ENCODE measurements at places on chromosomes 16 and 17. TPM values are rescaled to one million over a fixed set of nuclear protein-coding genes. Genes with fewer than 3 reads are reported as not detected.

Gene PHLPP2
- 7.4 TPM for total RNA-seq

GRCh38 chr17:62791235-62791734, 16.8 kb downstream of the MARCHF10 start:
- DNase-seq = no peak

Gene MYH11
- 206 TPM for total RNA-seq

- DNase-seq = no peak
These were observed 450.7 kb upstream of the CCL2 start for GRCh38 chr17:33804401-33804800.

GRCh38 chr16:86970279-86970678, 346.9 kb downstream of the C16orf95 start:
- DNase-seq = no peak

DNA sequence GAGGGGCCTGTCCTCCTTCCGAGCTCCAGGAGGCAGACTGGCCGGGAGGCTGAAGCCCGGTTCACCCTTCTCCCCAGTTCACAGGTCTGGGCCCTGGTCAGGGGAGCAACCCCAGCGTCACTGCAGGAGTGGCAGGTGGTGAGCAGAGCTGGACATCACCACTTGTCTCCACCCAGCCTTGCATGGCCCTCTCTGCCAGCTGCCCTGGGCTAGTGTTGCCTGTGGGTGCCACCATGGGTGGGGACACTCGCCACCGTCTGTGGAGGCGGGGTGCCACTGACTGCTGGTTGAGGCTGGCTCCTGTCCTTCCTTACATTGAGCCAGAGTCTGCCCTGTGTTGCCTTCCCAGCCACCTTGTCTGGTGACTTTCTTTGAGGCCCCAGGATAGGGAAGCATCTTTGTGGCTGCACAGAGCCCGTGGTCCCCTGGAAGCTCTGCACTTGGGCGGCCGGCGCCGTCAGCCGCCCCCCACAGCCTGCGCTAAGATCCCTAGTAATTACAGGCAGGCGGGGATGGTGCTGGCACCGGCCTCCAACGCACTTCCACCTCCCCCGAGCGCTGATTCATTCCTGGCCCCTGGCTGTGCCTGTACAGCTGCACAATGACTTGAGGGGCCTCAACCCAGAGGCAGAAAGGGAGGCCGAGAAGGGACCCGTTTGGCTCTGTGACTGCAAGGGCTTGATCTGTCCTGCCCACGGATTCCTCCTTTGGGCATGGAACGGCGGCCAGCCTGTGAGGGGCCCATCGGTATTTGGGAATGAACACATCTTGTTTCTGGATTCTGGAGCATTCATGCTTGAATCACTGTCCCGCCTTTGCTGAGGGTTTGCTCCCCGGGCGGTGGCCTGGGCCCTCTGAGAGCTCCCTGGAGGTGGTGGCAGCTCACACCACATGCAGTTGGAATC, 5.2 kb downstream of the BAIAP2 start:
- DNase-seq = no peak

Gene RCVRN
- 0.24 TPM for total RNA-seq

Gene FOXJ1
- not detected for total RNA-seq

GRCh38 chr17:32227910-32228309, 37.7 kb upstream of the RHBDL3 start:
- DNase-seq = no peak

Gene CBX2
- total RNA-seq = 5.2 TPM

- DNase-seq = no peak
These were observed 38.9 kb downstream of the MRPS23 start for GRCh38 chr17:57810721-57811637.

GRCh38 chr17:61452301-61453290, at the start of gene TBX4:
Gene TBX4, plus strand, starts transcription at chr17:61452422. Its CDS starts 4,069 bp downstream, at chr17:61456491.
- DNase-seq = no peak

Gene VASN
- 40.0 TPM for total RNA-seq

- no peak for DNase-seq
These were observed 11.4 kb downstream of the CTNS start for GRCh38 chr17:3647769-3648555.

- DNase-seq = no peak
These were observed 15.9 kb upstream of the PIK3R6 start for GRCh38 chr17:8883353-8883752.

- no peak for DNase-seq
These were observed 3.1 kb upstream of the HOXB2 start for GRCh38 chr17:48547808-48548522.

DNA sequence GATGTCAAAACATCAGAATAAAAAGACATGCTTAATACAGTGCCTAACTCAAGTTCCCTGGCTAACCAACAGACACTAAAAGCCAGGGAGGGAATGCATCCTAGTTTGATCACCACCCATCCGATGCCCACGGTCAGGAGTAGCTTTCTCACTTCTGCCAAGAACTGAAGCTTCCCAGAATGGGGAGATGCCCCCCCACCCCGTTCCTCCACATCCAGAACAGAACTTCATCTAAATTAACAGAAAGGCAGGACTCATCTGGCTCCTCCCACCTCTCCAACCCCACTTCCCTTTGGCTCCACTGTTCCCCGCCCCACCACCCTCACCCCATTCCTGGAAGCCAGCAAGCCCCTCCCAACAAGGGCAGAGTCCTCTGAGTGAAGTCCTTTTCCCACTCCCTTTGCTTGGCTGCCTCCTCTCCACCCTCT, 33.7 kb downstream of the GDE1 start:
- DNase-seq = no peak

GRCh38 chr16:4801051-4801961, 1.1 kb downstream of the ROGDI start:
- no peak for DNase-seq

- no peak for DNase-seq
These were observed 7.9 kb upstream of the PLEKHG4 start for GRCh38 chr16:67271446-67271845.

DNA sequence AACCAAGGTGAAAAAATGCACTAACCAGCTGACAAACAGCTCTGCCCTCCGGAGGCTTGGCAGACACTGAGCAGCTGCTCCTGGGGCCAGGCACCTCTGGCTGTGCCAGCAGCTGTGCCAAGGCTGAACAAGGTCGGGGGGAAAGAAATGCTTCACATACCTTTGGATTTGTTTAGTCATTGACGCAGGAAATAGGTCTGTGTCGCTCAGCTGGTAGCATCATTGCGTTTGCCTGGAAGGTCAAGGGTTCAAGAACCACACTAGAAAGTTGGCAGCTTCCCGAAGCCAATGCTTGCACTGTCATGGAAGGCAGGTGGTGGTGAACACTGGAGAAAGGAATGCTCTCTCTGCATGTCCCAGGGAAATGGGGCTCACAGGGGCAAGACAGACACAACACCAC, 63.5 kb downstream of the PCTP start:
- no peak for DNase-seq

Gene C16orf74
- total RNA-seq = 2.2 TPM

Gene TVP23B
- 28.4 TPM for total RNA-seq

DNA sequence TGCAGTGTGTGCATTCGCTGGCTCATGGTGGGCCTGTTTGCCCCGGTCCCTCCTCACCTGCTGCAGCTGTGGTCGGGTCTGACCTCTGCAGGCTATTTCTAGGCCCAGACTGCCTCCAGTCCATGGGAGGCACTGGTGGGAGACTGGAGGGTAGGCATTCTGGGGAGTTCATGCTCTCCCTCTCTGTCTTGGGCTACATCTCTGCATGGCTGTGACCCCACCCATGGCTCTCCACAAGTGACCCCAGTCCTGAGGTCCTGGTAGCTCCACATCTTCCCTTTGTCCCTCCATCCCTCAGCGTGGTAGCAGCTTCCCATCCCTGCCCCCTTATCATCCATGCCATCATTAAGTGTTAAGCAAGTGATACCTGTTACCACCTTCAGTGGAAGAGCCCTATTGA, 107.8 kb upstream of the SEC14L1 start:
- no peak for DNase-seq

Gene ANKFY1
- total RNA-seq = 43.4 TPM

Gene KREMEN2
- total RNA-seq = not detected

GRCh38 chr16:61887903-61888302, 148.3 kb downstream of the CDH8 start:
- no peak for DNase-seq

GRCh38 chr16:57251352-57251751, 6.3 kb downstream of the ARL2BP start:
- peak; percentile 3 for DNase-seq

- DNase-seq = no peak
These were observed at the start of gene PGS1 for GRCh38 chr17:78378225-78379130. Gene PGS1, plus strand, starts transcription at chr17:78378649. Its CDS starts 17 bp downstream, at chr17:78378666.

DNA sequence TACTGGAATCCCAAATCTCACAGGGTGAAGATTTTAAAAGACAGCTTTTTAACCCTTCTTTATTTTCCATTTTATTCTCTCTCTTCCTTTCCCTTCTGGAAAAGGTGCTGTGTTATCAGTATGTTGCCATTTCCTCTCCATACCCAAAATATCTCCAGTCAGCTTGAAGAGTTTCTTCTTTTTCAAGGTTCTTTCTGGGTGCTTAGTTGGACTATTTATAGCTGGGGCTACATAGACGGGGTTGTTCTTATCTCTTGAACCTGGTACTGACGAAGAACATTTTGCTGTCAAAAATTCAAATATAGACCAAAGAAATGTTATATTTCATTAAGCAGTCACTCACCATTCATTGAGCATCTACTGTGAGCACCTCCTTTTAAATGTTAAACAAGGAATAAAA, 48.6 kb downstream of the IST1 start:
- DNase-seq = no peak

DNA sequence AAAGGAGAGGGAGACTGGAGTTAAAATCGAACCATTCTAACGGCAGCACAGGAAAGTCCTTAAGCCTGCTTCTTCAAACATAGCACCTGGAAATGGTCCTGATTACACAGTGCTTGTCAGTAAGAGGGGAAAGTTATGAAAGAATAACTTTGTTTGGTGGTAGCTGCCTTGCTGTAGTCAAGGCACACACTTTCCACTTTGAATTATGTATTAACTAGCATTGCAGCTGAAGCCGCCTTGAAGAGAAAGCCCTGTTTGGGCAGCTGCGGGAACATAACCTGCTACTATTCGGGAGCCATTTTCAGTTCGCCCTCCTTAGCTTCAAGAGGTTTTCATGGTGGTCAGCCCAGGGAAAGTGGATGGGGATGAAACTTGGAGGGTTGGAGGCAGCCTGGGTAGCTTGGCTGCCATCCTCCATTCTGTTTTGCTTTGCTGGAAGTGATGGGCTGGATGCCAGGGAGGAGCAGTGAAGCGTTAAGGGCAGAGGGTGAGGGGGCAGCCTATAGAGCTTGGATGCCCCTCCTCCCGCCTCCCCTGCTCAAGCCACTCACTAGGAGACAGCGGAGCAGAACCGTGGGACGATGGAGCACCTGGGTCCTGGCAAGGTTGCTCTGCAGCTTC, 5.3 kb upstream of the HAS3 start:
- no peak for DNase-seq

Data from omental fat pad (tissue), 4 donors.